Cerebellum (tissue), 4 donors: ENCODE measurements at places on chromosomes 2 and 18. TPM values are rescaled to one million over a fixed set of nuclear protein-coding genes. Genes with fewer than 3 reads are reported as not detected.

DNA sequence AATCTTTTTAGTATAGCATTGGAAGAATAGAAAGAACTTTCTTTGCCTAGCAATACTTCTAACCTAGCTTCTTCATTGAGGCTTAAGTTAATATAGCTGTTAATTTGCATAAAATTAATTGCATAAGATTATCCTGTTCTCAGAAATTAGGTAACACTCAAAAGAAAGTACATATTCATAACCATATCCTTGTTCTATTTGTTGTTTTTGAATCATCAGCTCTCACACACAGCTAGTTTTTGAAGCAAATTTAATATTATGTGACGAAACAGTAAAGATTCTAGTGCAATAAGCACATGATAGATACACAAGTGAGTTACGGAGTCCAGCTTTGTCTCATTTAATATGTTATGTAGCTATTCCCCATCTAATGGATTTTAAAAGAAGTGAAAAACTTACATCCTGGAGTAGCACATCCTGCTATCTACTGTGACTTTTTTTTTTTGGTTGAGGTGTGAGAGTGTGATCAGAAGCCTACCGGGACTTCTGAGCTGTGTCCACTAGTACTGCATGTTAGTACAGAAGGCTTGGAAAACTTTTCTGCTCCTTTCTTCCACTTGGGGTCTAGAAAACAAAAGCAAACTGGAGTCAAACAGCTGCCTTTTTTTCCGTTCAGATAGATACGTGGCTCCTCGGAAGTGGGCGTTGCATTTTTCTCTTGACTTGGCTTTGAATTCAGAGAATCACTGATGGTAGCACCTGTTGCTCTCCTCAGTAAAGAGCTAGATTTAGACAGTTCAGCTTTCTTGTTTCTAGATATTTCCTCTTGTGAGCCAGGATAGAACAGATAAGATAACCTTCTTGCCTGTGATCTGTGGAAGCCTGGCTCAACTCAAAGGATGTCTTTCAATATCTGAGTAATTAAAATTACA, 27.2 kb downstream of the KDM3A start:
- no peak for DNase-seq

DNA sequence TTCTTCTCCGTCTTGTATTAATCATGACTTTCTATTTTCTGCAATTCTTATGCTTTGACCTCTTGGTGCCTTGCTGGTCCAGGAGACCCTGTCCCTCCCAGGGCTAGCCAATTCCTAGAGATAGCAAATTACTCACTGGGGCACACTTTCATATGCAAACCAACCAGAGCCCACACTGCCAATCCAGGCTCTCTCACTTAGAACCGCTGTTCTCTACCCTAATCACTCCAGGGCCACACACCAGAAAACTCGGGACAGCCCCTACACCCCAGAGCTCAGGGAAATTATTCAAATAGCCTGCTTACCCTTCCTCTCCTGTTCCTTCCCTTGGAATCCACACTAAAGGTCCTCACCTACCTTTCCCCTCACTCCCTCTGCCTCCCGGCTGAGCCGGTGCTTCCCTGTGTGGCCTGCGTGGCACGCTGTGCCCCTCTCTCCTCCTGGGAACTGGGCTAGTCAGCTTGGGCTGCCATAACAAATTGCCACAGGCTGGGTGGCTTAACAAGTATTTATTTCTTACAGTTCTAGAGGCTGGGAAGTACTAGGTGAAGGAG, 41.7 kb downstream of the VWA3B start:
- no peak for DNase-seq

COLEC11 gene
- total RNA-seq, result 0.82 TPM

BOK gene
- total RNA-seq, result 19.1 TPM

DNA sequence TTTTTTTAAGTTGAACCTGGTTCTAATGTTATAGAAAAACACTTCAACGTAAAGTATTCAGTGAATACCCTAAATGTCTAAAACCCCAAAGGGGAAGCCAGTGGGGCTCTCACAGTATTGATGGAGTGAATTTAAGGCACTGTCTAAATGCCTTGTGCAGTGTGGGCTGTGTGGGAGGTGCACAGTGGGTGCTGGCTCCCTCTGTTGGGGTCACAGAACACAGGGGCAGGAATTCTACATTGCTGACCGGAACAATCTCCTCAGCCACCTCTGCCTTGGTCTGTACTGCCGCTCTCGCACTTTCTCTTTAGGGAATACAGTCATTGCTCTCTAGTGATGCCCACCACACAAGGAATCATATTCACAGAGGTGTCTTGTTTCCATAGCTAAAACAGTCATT, 45.4 kb downstream of the SPRED2 start:
- no peak for DNase-seq

GRCh38 chr2:183487326-183487725, 363.1 kb downstream of the NUP35 start:
- no peak for DNase-seq

- no peak for DNase-seq
Measured at GRCh38 chr2:158047156-158047611, 54.5 kb upstream of the UPP2 start.

CGREF1 gene
- total RNA-seq, result 22.1 TPM

- DNase-seq, result no peak
Measured at GRCh38 chr2:223537651-223538601, 64.2 kb downstream of the SCG2 start.

DYSF gene
- total RNA-seq, result 1.4 TPM

DNA sequence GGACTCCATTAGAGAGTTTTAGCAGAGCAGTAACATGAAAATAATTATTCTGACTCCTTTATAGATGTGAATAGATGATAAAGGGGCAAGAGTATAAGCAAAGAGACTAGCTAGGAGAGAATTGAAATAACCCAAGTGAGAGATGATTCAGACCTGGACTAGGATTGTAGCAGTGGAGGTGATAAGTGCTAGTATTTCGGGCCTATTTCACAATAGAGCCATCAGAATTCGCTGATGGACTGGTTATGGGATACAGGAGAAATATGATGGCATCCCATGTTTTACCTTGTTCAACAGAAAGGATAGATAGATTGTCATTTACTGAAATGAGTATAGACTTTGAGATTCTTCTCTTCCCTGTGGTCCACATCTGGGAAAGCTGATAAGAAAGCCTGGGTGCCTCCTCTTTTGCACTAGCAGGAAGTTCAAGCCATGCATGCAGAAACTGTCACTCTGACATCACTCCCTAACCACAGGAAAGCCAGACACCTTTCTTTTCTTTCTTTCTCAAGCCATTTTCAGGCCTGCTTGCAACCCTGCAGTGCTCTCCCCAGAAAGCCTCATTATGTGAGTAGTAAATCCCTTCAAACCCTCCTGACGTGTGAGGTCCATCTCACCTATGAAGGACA, 25.3 kb downstream of the DYNAP start:
- DNase-seq, result no peak

DNA sequence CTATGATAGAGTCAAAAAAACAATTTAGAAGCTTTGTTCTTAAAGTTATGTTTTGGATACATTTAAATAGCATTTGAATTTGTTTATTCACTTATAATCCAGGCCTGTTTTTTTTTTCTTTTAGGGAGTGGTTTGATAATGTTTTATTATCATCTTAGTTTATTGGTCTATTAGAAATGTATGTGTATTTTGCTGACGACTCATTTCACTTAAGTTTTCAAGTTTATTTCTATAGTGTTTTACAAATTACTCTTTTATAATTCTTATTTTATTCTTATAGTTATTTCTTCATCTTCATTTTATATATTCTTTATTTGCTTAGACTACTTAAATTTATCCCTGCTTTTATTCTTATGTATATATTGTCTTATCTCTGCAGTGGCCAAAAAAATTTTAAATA, 804.5 kb downstream of the NR4A2 start:
- DNase-seq, result no peak

CD8A gene
- 1.5 TPM for total RNA-seq

CFC1 gene
- total RNA-seq, result 1.3 TPM

DNA sequence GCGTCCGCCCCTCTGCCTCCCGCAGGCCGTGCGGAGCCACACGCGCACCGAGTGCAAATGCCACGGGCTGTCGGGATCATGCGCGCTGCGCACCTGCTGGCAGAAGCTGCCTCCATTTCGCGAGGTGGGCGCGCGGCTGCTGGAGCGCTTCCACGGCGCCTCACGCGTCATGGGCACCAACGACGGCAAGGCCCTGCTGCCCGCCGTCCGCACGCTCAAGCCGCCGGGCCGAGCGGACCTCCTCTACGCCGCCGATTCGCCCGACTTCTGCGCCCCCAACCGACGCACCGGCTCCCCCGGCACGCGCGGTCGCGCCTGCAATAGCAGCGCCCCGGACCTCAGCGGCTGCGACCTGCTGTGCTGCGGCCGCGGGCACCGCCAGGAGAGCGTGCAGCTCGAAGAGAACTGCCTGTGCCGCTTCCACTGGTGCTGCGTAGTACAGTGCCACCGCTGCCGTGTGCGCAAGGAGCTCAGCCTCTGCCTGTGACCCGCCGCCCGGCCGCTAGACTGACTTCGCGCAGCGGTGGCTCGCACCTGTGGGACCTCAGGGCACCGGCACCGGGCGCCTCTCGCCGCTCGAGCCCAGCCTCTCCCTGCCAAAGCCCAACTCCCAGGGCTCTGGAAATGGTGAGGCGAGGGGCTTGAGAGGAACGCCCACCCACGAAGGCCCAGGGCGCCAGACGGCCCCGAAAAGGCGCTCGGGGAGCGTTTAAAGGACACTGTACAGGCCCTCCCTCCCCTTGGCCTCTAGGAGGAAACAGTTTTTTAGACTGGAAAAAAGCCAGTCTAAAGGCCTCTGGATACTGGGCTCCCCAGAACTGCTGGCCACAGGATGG, 7.1 kb upstream of the WNT10A start:
- no peak for DNase-seq

DNA sequence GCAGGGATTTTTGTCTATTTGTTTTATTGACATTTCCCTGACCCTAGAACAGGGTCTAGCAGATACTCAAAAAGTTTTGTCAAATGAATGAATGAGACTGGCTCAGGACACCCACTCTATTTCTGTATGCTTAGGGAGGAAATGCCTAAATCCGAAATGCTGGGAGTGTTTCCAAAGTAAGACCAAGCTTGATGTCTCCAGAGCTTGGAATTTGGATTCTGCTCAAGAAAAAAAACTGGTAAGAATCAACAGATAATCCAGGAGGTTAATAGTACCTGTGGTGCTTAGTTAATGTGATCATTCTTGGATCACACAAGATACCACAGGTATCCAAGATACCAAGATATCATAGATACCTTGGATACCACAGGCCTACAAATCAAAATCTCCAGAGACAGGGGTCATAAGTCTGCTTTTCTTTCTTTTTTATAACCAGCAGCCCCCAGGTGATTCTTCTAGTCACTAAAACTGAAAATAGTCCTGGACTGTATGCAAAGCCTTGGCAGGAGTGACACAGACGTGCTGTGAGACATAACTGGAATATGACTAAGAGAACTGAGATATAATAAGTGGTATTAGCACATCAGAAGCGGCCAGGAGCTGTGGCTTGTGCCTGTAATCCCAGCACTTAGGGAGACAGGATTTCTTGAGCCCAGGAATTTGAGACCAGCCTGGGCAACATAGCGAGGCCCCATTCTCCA, 39.9 kb upstream of the SP3 start:
- no peak for DNase-seq

TNFRSF11A gene
- 1.1 TPM for total RNA-seq
